ENCODE measurements at places on chromosomes 11 and 22.

DNA sequence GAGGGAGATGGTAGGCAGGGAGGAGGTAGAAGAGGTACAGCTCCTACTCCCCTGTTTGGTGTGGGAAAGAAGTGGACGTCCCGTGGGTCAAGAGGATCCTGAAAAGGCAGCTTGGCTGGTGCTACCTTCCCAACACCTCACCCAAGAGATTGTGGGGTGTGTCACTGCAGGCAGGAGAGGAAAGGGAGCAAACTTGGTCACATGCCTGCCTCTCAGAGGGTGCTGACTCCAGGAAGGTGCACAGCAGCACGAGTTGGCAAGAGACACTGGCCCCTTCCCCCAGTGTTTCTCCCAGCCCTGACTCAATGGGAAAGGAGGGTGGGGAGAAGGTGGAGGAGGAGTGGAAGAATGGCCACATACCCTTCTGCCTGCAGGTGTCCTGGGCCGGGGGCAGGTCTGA lies 99.6 kb downstream of the CSNK2A3 start:
- no peak for DNase-seq

DNA sequence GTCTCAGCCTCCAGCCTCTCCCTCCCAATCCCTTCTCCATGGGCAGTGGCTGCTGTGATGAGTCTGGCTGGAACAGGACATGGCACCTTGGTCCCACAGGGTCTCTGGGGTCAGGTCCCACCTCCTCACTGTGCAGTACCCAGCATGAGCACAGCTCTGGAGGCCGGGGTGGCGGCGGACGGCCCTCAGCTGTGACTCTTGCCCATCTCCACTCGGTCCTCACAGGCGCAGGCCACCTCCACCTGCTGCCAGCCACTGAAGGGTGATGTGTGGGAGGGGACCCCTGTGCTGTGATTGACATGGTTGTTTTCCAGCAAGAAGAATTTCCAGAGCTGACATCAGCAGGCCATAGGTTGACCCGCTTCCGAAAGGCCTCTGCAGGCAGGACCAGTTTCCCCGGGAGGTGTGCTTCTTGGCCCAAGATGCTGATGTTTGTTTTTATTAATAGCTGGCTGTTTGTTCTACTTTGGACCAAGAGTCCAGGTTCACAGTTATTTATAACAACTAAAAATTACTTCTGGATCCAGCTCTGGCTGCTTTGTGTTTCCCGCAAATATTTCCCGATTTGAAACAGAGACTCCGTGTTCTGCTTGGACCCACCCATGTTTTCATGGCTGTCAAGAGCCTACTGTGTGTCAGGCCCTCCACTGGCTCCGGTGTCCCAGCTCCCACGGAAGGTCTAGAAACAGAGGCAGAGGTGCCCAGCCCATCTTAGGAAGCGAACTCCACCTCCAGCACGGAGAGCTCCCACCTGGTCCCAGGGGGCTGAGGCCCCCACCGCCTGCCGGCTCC lies 45.7 kb downstream of the SCUBE1 start:
- DNase-seq = no peak

DNA sequence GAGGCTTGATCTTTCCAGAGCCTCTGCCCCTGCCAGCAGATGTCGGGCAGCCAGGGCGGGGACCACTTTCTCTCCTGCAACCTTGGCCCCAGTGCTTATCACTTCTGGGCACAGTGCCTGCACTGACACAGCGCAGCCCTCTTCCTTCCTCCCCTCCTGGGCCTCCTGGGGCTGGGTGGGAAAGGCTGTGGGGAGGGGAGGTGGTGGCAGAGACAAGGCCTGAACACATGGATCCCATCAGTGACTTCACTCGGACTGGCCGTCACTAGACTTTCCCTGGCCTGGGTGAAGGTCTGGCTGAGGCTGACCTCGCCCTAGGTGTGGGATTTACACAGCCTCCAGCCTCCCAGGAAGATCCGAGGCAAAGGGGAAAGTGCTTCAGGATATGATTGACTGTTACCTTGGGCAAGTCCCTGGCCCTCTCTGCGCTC lies 68.1 kb downstream of the LRRC32 start:
- DNase-seq = no peak

- DNase-seq = no peak
Observed at GRCh38 chr11:58999291-58999680, 60.0 kb downstream of the GLYATL1 start.

GRCh38 chr11:35820614-35821013 lies 123.2 kb upstream of the LDLRAD3 start:
- DNase-seq = no peak

DNA sequence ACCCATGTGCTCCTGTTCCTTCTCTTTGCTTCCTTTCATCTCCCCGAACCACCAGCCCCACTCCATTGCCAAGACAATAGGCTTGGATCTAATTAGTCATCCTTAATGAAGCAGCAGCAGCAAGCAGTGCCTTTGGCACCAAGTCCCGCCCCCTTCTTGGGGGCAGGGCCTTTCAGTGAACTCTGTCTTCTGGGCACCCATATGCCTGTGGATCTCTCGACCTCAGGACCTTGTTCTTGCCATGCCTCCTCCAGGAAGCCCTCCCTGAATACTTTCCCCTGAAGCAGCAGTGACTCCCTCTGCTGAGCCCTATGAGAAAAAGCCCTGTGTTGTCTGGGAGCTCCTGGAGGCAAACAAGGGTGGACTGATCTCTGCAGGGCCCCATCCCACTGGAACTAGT lies 32.1 kb downstream of the ARHGEF17 start:
- no peak for DNase-seq

Data from amniotic stem cell (primary cell).